ENCODE measurements at places on chromosomes 2 and 18. TPM values are rescaled to one million over a fixed set of nuclear protein-coding genes. Genes with fewer than 3 reads are reported as not detected.
A peak's percentile ranks its signal among the peaks of the same experiment; 100 is the strongest.

DNA sequence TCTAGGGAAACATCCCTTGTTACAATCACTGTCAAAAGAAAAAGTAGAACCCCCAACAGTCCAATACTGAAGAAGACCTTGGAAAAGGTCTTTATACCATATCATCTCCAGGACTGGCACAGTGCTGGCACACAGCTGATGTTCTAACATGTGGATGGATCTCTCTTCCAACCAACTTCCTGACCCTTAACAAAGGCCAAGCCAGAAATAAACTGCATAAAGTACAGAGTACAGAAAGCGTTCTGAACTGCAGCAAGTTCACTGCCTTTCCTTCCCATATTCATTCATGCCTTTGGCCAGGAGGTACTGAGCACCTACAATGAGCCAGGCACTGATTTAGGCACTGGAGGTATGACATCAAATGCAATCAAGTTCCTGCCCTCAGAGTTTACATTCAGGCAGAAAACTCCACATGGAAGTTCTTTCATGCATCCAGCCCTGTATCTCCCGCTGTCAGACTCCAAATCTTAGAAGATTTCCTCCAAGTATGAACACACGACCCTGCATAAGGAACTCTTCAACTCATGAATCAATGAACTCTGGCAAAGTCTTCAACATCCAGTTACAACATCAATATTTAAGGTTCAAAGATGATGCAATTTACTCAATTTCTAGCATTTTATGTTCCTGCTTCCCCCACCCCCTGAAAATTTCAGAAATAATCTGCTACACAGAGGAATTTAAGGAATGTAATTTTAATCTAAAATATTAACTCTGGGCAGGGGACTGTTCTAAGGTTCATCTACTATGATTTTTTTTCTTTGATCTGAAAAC lies 33.8 kb downstream of the ACVR1 start:
- H3K27ac ChIP-seq, result no peak overlapping the region
- peaks cover 57% of the 10 kb centered on the region for H3K4me1 ChIP-seq
- no peak overlapping the region for H3K4me3 ChIP-seq
- DNase-seq, result no peak
- peaks cover 43% of the 10 kb centered on the region for H3K36me3 ChIP-seq

- H3K36me3 ChIP-seq, result no peaks in the 10 kb centered on the region
- H3K4me3 ChIP-seq, result no peak overlapping the region
- no peak overlapping the region for H3K27ac ChIP-seq
- H3K27me3 ChIP-seq, result peaks cover 4% of the 10 kb centered on the region
- no peak for DNase-seq
These were observed 78.0 kb downstream of the MARCHF4 start for GRCh38 chr2:216294305-216294704.

The TTR gene
- not detected for total RNA-seq

DNA sequence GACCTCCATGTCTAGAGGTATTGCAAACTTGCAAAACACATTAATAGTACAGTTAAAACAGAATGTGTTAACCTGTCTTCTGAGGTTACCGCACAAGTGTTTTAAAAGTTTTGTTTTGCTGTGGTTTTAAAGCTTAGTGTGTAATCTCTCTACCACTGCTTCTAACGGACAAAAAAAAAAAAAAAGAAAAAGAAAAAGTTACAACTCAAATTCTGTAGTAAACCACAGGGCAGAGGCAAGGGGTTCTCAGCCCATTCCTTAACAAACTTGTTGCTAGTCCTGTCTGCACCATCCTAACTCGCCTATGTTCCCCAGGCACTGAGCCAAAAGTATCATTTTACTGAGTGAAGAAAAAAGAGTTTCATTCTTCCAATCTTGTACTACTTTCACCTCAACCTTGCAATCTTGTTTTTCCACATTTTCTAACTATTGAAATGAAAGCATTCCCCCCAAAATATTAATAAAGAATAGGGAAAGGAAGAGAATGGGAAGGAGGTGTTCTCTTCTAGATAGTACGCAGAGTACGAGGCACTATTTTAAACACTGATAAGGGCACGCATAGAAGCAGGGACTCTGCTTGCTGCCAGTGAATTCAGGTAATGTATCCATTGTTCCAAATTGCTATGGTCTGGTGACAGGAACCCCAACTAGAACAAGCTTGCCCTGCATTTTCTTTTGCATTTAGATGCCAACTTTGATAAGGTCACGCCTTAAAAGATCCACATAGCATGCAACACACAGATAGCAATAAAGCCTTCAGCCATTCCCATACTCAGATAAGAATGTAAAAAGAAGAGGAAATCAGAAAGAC lies 47.1 kb downstream of the IKZF2 start:
- no peak for DNase-seq
- H3K4me1 ChIP-seq, result no peaks in the 10 kb centered on the region
- no peak overlapping the region for H3K27ac ChIP-seq
- H3K27me3 ChIP-seq, result peaks cover 3% of the 10 kb centered on the region
- no peak overlapping the region for H3K4me3 ChIP-seq
- no peaks in the 10 kb centered on the region for H3K36me3 ChIP-seq

- H3K27ac ChIP-seq, result peak overlapping the region; percentile 61
- H3K27me3 ChIP-seq, result peaks cover 15% of the 10 kb centered on the region
- H3K36me3 ChIP-seq, result peaks cover 13% of the 10 kb centered on the region
These were observed 1.6 kb downstream of the TSHZ1 start for GRCh38 chr18:75211953-75212750.

The FAM161A gene
- 3.7 TPM for total RNA-seq

DNA sequence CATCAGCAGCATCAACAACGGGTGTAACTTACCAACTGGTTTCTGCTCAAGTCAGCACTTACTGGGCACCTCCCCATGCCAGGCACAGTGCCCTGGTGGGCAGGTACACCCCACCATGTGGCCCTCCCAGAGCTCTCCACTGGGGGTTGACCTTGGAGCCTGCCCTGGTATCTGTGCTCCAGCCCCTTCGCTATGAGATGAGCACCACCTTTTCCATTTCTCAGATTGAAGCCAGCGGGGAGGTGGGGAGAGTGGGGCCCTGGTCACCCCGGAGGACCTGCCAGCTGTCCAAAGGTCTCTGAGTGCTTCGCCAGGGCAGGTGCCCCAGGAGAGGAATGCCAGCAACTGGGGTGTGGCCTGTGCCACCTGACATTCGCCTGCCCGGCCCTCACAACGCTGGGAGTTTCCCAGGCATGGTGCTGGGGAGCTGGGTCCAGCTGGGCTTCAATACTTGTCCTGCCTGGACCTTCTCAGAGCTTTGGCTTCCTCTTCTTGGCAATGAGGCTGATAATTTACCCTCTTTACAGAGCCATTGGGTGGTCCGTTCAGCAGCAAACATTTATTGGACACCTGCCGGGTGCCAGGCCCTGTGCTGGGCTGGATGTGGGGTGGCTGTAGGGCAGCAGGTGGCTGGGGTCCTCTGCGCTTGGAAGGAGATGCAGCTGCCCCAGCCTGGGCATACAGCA lies 5.9 kb upstream of the ZAP70 start:
- H3K36me3 ChIP-seq, result peaks cover 3% of the 10 kb centered on the region
- no peak overlapping the region for H3K27ac ChIP-seq
- no peak for DNase-seq
- H3K4me3 ChIP-seq, result no peak overlapping the region

DNA sequence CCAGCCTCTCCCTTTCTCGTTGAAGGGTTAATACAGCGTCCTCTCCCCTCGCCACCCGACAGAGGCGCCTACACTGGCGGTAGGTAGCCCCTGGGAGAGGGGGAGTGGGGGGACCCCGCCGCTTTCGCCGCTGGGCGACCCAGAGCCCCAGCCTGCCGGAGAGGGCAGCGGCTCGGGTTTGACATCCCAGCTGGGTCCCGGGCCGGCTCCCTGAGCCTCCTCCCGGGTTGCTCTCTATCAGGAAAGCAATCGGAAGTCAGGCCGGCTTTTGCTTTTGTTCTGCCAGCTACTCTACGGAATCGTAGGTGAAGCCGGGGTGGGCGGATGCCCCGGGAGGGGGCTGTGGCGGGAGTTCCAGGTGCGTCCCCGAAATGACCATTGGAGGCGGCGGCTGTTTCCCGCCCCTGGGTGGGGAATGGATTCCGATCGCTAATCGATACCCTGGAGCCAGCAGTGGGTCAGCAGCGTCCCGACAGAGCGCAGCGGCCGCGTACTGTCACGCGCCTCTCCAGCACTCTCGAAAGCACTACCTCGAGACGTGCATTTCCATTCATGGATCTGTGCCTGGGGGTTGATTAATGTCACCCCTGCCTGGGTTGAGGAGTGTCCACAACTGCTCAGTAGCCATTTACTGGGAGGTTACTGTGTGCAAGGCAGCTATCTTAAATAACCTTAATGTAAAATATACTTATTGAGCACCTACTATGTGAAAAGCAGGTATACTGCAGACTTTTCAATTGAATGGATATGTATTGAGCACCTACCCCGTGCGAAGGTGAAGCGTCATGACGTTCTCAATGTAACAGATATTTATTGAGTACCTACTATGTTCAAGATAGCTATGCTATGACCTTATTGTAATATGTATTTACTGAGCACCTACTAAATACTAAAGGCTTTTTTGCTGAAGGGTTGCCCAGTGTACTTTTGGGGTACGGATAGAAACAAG lies 1.1 kb downstream of the MAPK4 start:
- no peaks in the 10 kb centered on the region for H3K36me3 ChIP-seq
- H3K27ac ChIP-seq, result no peak overlapping the region
- peak overlapping the region; percentile 5 for H3K4me3 ChIP-seq
- H3K4me1 ChIP-seq, result no peaks in the 10 kb centered on the region
- DNase-seq, result no peak

DNA sequence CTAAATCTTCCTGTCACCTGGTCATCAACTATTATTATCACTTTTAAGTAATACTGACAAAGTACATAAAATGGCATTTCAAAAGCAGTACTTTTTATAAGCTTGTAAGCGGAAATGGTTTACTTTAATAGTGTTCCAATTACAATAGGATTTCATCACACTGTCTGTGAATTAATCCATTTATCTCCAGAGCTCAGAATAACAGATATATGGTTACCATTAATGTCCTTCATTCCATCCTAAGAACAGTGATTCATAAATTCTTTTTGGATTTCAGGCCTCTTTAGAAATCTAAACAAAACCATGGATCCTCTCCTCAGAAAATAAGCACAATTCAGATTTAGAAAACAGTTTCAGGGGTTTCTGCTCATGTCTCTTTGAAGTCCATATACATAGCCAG lies 68.4 kb downstream of the PID1 start:
- no peaks in the 10 kb centered on the region for H3K36me3 ChIP-seq
- H3K4me1 ChIP-seq, result no peaks in the 10 kb centered on the region
- H3K27me3 ChIP-seq, result no peaks in the 10 kb centered on the region
- no peak overlapping the region for H3K4me3 ChIP-seq

DNA sequence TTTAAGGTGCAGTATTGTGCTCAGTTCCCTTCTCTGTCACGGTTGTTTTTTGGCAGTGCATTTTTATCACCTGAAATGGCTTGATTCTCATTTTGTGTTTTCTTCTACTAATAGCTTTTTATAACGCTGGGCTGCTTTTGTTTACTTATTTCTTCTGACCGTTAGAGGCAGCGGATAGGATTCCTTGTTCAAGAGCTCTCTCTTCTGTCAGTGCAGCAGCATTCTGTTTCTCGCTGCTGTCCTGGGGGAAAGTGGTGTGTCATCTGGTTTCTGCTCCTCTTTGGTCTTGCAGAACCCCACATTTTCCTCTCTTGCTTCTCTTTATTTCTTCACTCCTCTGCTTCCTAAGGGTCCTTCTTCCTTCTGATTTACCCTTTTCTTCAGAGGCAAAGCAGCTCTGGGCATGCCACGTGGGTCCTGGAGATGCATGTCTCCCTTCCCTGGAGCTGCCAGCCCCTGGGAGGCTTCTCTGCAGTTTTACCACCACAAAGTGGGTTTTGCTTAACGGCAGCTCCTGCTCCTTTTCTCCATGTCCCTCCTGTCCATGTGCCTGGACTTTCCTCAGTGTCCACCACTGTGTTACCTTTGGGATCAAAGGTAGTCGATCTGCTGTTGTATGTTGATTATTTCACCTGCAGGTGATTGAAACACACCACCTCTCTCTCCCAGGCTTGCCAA lies 47.3 kb upstream of the SNTG2 start:
- H3K36me3 ChIP-seq, result no peaks in the 10 kb centered on the region
- DNase-seq, result no peak
- no peaks in the 10 kb centered on the region for H3K4me1 ChIP-seq
- no peak overlapping the region for H3K27ac ChIP-seq
- peaks cover 3% of the 10 kb centered on the region for H3K27me3 ChIP-seq
- H3K4me3 ChIP-seq, result no peak overlapping the region

- H3K27me3 ChIP-seq, result no peaks in the 10 kb centered on the region
- no peak for DNase-seq
- no peak overlapping the region for H3K4me3 ChIP-seq
These were observed 53.8 kb downstream of the SS18 start for GRCh38 chr18:26036635-26037034.

- no peaks in the 10 kb centered on the region for H3K27me3 ChIP-seq
- H3K27ac ChIP-seq, result no peak overlapping the region
- DNase-seq, result no peak
- no peaks in the 10 kb centered on the region for H3K36me3 ChIP-seq
- no peak overlapping the region for H3K4me3 ChIP-seq
- H3K4me1 ChIP-seq, result no peaks in the 10 kb centered on the region
These were observed 136.1 kb downstream of the SH3BP4 start for GRCh38 chr2:235087832-235088495.

DNA sequence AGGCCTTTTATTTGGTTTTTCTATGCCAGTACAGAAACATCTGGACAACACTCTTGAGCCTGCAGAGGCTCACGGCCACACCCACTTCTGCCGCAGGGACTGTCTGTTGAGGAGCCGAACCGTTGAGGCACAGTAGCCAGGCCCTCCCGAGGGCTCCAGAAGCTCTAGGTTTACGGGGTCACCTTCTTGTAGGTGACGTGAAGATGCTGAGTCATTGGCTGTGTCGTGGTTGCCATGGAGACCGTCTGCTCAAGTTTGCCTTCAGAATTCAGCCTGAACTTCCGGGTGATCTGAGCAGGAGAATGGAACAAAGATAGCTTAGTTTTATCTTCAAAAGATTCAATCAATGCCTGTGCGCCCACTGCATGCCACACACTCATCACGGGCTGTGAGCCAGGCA lies 25.9 kb downstream of the BOK start:
- H3K4me3 ChIP-seq, result no peak overlapping the region
- H3K27ac ChIP-seq, result no peak overlapping the region
- no peaks in the 10 kb centered on the region for H3K27me3 ChIP-seq
- H3K4me1 ChIP-seq, result no peaks in the 10 kb centered on the region

Measured in activated T-helper 1 cell treated with anti-CD3 and anti-CD28 coated beads, Interleukin-12 subunit alpha, Interleukin-12 subunit beta, Interleukin-2, Interleukin-4 antibody, amounts not matched to agents 30 ng/mL and 10 ng/mL and 1 ng/mL, durations not matched to agents 14 hours and 24 hours and 36 hours (primary cell).